H4 (cell line): ENCODE measurements at places on chromosomes 5 and 9. TPM values are rescaled to one million over a fixed set of nuclear protein-coding genes. Genes with fewer than 3 reads are reported as not detected.

Gene SLC36A2
- 0.14 TPM in 1 of 2 replicates, not detected in the other for total RNA-seq

Gene OR1Q1
- not detected in 2 replicates for total RNA-seq

Gene PTPDC1
- total RNA-seq, result 2.8 and 3.3 TPM in 2 replicates

Gene MOB3B
- total RNA-seq, result 0.10 and 0.39 TPM in 2 replicates

Gene CER1
- total RNA-seq, result not detected in 2 replicates

Gene ZFP37
- total RNA-seq, result 2.3 and 2.4 TPM in 2 replicates

Gene SLC12A7
- total RNA-seq, result 8.8 and 13.8 TPM in 2 replicates

Gene CORO2A
- total RNA-seq, result 2.1 and 3.0 TPM in 2 replicates

Gene RIC1
- 7.3 and 10.1 TPM in 2 replicates for total RNA-seq

Gene ADRA1B
- total RNA-seq, result not detected in 2 replicates

Gene WDR31
- 0.46 and 0.47 TPM in 2 replicates for total RNA-seq

Gene C5orf52
- total RNA-seq, result not detected in 2 replicates

Gene PTGES
- 13.0 and 14.2 TPM in 2 replicates for total RNA-seq

Gene PARP8
- total RNA-seq, result 5.7 and 12.8 TPM in 2 replicates

Gene PLEKHG4B
- total RNA-seq, result 7.3 and 13.1 TPM in 2 replicates

Gene NUTM2F
- total RNA-seq, result not detected in 2 replicates

Gene PCDHGC3
- total RNA-seq, result 50.8 and 61.5 TPM in 2 replicates

Gene CLTB
- total RNA-seq, result 80.4 and 81.9 TPM in 2 replicates

Gene TMEM174
- not detected in 2 replicates for total RNA-seq

Gene FOXD4L3
- not detected in 2 replicates for total RNA-seq

Gene GLRA1
- not detected in 2 replicates for total RNA-seq

Gene KIF4B
- 0.02 TPM in 1 of 2 replicates, not detected in the other for total RNA-seq

Gene ARL10
- 0.02 TPM in 1 of 2 replicates, not detected in the other for total RNA-seq
